Astrocyte of the cerebellum (primary cell): ENCODE measurements at places on chromosomes 13 and 19.
A peak's percentile ranks its signal among the peaks of the same experiment; 100 is the strongest.

- no peak for DNase-seq
Observed at GRCh38 chr19:32174386-32175113, 170.9 kb upstream of the ZNF507 start.

- DNase-seq: no peak
Observed at GRCh38 chr13:95059306-95059705, 241.9 kb downstream of the ABCC4 start.

DNA sequence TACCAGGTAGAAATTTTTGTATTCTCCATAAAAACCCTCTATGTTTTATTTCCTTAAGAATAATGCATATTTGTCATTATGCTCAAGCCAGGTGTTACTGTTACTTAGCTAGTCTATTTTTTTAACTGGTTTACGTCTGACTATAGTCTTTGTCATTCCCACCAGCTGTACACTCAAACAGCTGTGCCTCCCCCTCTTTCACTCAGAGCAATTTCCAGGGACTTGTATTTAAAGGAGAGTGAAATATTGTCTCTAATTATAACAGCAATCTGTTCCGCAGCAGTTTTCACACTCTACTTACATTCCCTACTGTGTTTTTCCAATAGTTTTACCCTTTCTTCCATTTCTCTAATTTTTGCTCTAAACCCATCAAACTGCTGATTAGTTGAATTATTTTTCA is 813.6 kb upstream of the MIR17HG start:
- DNase-seq: no peak

DNA sequence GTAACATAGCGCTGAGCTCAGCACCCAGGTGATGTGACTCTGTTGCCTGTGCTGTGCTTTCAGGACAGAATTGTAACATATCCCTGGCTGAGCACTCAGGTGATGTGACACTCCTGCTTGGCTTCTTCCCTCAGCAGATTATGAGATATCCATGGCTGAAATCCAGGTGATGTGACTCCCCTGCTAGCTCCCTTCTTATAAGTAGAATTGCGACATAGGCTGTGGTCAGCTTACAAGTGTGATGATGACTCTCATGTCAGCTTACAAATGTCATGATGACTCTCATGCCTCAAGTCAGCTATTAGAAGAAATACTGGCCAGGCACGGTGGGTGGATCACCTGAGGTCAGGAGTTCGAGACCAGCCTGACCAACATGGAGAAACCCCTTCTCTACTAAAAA is 14.3 kb upstream of the ZNF429 start:
- DNase-seq: no peak

DNA sequence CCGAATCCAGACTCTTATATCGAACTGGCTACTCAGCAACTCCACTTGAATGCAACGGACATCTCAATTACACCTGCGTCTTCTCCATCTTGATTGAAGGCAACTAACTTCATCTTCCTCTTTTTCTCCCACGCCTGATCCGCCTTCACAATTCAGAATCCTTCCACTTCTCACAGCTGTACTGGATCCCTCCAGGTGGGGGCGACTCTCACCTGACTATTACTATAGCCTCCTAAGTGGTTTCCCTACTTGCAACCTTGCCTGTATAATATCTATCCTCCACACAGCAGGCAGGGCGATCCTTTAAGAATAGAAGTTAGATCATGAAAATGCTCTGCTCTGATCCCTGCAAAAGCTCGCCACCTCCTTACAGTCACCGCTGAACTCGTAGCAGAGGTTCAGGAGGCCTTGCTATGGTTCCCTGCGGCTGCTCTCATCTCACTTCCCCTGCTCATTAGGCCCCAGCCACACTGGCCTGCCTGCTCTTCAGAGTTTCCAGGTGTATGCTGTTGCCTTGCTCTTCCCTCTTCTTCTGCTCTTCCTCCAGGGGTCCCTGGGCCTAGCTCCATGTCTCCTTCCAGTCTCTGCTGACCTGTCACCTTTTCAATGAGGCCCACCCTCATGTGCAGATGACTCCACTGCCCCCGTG is 31.9 kb downstream of the RFXAP start:
- DNase-seq: no peak

GRCh38 chr19:21483589-21484170 is 21.7 kb upstream of the ZNF429 start:
- DNase-seq: no peak

- no peak for DNase-seq
Observed at GRCh38 chr13:96991072-96991471, 3.2 kb downstream of the OXGR1 start.

GRCh38 chr13:70407486-70407885 is 299.2 kb upstream of the KLHL1 start:
- peak; percentile 27 for DNase-seq

DNA sequence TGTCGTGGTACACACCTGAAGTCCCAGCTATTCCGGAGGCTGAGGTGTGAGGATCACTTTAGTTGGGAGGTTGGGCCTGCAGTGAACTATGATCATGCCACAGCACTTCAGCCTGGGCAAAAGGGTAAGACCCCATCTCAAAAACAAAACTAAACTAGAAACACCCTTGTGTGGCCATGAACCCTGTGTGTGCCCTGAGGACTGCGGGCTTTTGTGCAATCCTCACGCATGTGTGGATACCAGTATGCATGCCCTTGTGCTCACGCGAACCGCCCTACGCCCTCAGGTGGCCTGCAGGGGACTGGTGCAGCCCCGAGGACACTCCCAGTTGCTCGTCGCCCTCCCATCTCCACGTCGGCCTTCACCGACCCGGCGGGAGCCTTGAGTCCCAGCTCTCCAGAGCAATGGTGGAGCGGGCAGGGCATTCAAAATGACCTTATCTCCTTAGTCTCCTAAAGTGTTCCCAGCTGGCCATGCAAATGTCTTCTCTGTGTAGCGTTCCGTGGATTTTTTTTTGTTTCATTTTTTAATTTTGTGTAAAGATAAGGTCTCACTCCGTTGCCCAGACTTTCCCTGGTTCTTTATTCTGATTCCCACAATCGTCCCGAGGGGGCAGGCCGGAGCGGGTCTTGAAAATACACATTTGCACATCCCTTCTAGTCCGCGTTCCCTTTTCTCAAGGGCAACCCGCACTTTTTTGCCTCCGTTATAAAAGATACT is 868 bp upstream of the EGLN2 start:
- no peak for DNase-seq

GRCh38 chr13:79647533-79647932 is 166.6 kb downstream of the NDFIP2 start:
- DNase-seq: no peak

DNA sequence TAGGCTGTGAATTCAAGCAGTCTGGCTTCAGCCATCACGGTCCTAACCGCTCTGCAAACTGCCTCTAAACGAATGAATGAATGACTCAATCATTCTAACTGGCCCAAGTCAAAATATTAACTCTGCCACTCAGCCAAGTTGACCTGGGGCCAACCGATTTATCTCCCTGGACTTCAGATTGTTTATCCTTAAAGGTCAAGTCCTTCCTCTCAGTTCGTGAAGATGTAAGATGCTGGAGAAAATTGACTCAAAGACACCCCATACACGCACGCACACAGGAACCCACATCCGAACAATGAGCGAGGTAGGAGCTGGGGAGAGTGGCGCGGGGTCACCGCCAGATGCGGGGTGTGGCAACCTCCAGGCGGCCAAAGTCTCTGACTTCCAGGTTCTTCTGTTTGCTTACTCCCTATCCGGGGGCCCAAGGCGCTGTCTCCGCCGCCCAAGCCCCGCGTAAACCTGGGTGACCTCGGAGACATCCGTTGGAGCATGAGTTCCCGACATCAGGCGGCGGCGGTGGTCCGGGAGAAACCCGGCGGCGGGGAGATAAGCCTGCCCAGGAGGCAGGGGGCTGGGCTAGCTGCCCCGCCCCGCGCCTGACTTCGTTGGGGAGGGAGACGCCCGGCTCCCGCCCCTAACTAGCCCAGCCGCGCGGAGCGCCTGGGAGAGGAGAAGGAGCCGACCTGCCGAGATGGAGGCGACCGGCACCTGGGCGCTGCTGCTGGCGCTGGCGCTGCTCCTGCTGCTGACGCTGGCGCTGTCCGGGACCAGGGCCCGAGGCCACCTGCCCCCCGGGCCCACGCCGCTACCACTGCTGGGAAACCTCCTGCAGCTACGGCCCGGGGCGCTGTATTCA is at the start of gene CYP2S1:
Gene CYP2S1 (plus strand): TSS at position 646 of the 856 bp plus-strand sequence. CDS start 46 bp downstream, at position 692.
- no peak for DNase-seq

DNA sequence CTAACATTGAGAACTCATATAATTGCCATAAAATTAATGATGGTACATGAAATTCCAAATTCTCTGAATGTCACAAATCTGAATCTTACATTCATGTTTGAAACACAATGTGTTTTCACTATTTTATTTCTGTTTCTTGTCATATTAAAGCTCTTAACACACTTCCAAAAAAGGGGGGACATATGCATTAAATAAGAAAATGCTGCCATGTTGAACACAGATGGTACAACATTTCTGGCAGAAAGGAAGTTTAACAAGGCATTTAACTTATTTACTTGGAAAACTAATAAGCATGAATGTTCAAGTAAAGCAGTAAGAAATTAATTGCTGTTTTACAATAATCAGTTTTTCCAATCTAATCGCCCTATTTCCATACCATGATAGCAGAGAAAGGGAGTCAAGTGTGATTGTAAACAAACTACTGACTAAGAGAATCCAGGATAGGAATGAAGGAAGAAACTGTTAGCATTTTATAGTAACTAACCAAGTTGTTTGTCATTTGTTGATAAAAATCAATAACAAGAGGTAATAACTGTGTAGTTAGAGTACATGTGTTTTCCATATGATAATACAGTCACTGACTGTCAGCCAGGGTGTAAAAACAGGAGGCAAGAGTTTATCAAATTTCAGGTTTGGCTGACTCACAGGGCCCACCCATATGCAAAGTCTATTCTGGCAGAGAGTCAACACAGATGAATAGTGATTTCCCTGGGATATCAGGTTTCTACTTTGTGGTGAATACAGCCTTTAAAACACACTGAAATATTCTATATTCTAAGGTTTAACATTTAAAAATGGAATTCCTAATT is 5.7 kb upstream of the FOXO1 start:
- DNase-seq: peak; percentile 55

- DNase-seq: no peak
Observed at GRCh38 chr13:112889351-112890290, 79.4 kb upstream of the MCF2L start.

GRCh38 chr13:110319774-110320509 is 12.9 kb downstream of the COL4A2 start:
- peak; percentile 68 for DNase-seq

- no peak for DNase-seq
Observed at GRCh38 chr13:56735537-56735942, 405.2 kb upstream of the PRR20A start.

GRCh38 chr19:48121066-48121465 is 10.4 kb upstream of the PLA2G4C start:
- DNase-seq: no peak

DNA sequence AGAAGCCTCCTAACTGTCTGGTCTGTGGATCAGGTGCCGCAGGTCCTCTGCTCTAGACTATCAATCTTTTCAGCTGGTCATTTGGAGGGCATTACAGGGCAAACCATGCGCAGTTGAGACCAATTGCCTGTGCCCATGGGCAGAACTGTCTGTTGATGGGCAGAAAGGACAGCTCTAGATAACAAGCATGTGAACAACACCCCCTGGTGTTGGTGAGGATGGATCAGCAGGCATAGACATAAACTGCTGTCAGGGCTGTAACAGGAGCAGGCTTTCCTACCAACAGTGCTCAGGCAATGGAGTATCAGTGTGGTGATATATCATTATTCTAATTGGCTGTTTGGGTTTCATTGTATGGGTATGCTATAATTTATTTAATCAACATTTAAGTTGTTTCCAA is 104.7 kb upstream of the KL start:
- DNase-seq: no peak

DNA sequence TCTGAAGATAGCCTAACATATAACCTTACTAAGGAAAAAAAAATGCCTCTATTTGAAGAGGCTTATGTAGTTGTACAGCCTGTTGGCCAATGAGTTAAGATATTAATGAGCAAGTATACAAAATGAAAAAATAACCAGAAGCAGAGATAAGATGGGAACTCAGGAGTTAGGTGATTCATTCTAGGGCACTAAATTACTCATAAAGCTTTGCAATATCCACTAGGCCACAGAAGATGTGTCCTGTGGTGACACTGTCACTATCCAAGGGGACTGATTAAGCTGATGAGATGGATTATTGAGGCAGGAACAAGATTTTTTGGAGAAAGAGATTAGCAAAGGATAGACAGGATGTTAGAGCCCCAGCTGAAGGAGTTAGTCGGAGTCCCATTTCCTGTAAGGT is 99.6 kb downstream of the LIG4 start:
- no peak for DNase-seq

DNA sequence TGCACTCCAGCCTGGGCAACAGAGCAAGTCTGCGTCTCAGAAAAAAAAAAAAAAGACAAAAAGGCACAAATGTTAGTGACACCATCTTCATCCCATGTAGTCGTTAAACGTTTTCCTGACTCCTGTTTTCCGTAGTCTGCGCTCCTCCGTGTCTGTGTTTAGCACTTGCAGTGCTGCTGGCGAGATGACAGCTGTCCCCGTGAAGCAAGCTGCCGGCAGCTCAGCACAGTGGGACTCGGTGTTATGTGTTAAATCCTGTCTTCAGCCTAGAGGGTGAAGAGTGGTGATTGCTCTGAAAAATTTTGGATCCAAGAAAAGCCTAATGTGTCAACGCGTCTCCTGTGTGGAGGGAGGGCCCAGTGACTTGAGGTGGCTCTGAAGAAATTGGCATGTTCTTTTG is 18.4 kb downstream of the UBXN6 start:
- no peak for DNase-seq

DNA sequence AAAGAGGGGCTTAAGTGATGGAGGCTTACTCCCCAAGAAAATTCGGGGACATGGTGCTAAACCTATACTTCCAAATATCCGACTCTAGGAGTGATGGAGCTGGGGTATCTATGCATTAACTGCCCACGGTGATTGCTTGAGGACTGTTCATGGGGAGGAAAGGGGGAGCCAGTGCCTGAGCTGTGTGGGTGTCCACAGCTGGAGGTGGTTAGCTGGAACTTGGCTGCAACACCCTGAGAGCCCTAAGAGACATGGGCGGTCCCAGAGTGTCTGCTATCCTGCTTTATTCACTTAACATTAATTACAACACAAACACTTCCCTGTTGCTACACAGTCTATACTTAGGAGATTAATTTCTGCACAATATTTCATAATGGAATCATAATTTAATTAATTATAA is 28.1 kb upstream of the POMP start:
- no peak for DNase-seq
